ENCODE measurements at places on chromosomes 11 and 22. TPM values are rescaled to one million over a fixed set of nuclear protein-coding genes. Genes with fewer than 3 reads are reported as not detected.

GRCh38 chr11:59267736-59268475, 55.2 kb upstream of the MPEG1 start:
- DNase-seq = no peak

DNA sequence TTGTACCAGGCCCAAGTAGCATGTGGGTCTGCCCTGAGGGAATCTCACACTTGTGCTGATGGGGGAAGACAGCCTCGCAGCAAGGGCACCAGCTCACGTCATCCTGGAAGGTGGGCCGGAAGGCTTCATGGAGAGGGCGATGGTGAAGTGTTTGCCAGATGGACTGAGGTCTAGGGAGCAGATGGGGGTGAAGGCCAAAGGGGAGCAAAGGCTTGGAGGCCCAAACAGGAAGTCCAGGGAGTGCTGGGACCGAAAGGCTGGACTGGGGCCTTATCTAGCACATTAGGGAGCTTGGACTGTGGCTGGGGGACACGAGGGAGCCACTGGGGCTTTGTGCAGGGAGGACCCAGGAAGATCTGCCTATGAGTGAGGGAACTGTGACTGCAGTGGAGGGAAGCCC, 1.2 kb upstream of the TNFRSF13C start:
- DNase-seq = no peak

DNA sequence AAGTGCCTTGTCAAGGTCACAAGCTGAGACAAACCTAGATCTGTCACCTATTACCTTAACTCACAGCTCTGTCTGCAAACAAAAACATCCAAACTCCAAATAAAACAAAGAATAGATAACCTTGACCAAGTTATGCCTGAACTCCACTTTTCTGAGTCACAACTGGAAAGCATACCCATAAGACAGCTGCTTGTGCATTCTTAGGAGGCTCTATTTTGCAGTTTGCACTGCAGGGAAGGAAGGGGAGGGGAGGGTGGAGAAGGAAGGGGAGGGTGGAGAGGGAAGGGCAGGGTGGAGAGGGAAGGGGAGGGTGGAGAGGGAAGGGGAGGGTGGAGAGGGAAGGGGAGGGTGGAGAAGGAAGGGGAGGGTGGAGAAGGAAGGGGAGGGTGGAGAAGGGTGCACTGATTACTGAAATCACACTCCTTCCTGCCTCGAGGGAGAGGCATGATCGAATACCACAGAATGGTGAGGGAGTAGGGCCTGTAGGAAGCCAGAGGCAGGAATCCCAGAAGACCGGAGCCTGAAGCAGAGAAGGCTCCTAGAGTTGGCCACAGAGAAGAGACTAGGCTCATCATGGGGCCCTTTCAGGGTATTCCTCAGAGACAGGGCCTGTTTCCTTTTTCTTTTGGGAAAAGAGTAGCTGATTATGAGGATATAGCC, 5.7 kb upstream of the OR52K2 start:
- DNase-seq = no peak

OR9G4 gene
- not detected for total RNA-seq

DNA sequence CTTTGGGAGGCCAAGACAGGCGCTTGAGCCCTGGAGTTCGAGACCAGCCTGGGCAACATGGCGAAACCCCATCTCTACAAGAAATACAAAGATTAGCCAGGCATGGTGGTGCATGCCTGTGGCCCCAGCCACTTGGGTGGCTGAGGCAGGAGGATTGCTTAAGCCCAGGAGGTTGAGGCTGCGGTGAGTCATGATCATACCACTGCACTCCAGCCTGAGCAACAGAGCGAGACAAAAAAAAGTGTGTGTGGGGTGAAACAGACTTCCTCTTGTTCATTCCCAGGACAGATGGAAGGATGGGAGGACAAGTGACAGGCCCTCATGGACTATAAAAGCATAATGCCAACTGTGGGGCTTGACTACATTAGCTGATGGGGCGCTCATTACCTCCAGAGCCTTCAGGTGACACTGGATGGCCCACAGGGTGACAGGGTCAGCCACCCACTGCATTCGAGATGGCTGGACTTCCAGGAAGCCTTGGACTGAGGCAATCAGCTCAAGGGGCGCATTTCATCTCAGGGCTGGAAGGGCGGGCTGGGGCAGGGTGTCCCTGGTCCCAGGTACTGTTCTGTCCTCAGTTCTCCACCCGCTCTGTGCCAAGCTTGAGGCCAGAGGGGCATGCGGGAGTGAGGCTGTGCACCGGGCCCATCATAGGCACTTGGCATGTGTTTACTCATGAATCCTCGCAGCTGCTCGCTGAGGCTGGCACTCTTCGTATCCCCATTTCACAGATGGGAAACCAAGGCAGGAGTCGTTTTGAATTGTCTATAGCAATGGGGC, 12.5 kb downstream of the NPTXR start:
- peak; percentile 87 for DNase-seq

DNA sequence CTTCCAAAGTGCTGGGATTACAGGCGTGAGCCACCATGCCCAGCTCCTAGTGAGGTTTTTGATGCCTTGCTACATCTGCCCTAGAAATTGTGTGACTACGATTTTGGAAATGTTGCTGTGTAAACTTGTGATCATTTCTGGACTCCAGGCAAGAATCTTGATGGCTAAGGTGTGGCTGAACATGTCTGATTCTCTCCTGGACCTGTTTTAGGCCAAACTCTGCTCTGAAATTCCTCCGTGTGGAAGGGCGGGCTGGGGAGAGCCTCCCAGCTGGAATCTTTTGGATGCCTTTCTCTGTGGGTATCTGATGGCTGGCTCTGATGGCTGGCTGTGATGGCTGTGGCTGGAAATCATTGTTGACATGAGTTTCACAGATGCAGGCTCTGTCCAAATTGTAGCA, 8.2 kb downstream of the PNPLA3 start:
- no peak for DNase-seq

- no peak for DNase-seq
Observed at GRCh38 chr11:133801356-133801755, 44.0 kb downstream of the SPATA19 start.

- peak; percentile 30 for DNase-seq
Observed at GRCh38 chr11:1830322-1831223, 4.2 kb upstream of the SYT8 start.

GRCh38 chr22:20111045-20111688, 4.7 kb upstream of the RANBP1 start:
- DNase-seq = peak; percentile 55

- DNase-seq = no peak
Observed at GRCh38 chr11:79219186-79220045, 221.4 kb downstream of the TENM4 start.

ST3GAL4 gene
- total RNA-seq = 30.4 TPM

DNA sequence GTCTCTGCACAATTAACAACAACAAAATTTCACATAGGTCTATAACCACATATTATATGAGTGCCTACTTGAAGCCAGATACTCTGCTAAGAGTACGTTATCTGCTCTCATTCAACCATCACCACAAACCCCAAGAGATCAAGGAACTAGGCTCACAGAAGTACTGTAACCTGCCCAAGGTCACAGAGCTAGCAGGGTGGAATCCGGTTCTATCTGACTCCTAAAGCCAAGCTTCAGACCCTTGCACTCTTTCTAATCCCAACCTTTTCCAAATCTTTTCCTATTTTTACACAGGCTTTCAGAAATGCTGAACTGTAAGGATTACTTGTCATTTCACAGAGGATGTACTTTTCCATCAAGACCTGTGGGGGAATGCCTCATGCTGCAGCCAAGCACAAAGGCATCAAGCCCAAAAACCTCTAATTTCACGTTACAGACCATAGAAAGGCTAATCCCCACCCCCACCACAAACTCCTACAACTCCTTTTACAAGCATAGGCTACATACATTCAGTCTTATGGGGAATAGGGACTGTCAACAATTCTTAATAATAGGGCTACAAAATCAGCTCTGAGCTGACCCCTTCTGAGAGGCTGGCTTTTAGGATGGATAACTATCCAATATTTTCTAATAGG, 927 bp downstream of the PRCP start:
- DNase-seq = no peak

GRCh38 chr11:86696004-86696403, 23.6 kb upstream of the ME3 start:
- peak; percentile 77 for DNase-seq

DNA sequence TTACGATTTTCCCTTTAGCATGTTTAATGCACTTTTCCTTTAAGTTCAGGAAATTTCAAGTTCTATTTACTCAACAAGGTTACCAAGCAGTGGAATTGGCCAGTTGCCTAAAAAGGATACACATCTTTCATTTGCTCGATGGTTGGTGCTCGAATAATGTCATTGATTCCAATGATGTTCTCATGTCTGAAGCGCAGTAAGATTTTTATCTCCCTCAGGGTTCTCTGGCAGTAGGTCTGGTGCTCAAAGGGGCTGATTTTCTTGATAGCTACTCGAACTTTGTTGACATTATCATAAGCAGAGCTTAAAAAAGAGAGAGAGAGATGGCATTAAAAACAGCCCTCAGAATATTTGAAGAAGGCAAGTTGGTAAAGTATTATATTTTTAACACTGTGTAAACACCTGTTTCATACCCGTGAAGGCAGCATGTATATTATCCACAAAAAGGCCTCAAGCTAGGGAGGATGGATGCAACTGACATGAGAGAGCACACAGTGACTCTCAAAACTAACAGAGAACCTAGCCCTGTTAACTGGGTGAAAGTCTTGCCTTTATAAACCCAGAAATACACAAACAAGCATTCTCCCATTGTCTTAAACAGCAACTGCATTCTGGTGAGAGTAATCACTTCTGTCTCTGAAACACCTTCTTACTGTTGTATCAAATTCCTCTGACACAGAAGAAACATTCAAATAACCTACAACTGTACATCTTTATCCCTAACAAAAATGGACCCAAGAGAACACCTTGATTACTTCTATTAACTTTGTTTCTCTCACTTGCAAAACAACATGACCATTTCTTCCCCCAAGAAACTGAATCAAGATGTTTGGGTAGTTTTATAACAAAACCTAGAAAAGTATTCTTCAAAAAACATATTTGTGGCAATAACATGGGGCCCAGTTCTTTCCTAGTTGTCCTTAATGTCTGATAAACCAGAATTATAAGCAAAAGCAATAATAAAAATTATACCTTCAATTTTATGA, 59.6 kb downstream of the MAPK1 start:
- DNase-seq = no peak

DMC1 gene
- 0.06 TPM for total RNA-seq

- no peak for DNase-seq
Observed at GRCh38 chr11:61969838-61970662, 2.6 kb upstream of the FTH1 start.

- no peak for DNase-seq
Observed at GRCh38 chr22:49087198-49087597, 740.5 kb downstream of the BRD1 start.

C22orf39 gene
- total RNA-seq = 22.3 TPM

CEND1 gene
- total RNA-seq = 1.2 TPM

LSP1 gene
- 6.5 TPM for total RNA-seq

TH gene
- not detected for total RNA-seq

AIFM3 gene
- 2.0 TPM for total RNA-seq

DNA sequence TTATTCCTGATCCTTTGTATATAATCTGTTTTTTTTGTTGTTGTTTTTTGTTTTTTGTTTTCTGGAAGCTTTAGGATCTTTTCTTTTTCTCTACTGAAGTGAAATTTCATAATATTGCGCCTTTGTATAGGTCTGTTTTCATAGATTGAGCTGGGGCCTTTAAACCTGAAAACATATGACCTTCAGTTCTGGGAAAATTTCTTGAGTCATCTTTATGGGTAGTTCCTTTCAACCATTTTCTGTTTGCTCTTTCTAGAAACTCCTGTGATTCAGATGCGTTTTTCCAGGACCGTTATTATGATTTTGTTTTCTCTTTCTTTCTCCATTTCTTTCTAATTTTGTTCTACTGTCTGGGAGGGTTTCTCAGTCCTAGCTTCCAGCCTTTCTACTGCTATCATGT, 43.7 kb downstream of the BSX start:
- no peak for DNase-seq

PELI3 gene
- total RNA-seq = 2.1 TPM

DNA sequence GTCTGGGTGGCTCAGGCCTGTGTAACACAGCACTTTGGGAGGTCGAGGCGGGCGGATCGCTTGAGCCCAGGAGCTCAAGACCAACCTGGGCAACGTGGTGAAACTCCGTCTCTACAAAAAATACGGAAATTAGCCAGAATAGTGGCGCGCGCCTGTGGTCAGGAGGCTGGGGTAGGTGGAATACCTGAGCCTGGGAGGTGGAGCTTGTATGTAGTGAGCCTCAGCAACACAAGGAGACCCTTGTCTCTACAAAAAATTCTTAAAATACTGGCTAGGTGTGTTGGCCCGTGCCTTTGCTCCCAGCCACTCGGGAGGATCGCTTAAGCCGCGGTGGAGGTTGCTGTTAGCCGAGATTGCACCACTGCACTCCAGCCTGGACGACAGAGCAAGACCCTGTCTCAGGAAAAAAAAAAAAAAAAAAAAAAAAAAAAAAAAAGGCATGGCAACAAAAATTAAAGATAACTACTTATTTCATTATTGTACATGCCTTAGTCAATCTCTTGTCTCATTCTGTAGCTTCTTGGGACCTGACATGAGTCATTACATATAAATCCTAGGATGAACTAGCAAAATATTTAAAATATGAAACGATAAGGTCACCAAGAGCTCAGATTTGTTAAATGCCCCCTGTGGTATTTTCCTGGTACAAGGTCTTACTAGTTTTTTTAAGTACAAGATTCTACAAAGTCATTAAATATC, 1.1 kb downstream of the TAF1D start:
- peak; percentile 19 for DNase-seq

DNA sequence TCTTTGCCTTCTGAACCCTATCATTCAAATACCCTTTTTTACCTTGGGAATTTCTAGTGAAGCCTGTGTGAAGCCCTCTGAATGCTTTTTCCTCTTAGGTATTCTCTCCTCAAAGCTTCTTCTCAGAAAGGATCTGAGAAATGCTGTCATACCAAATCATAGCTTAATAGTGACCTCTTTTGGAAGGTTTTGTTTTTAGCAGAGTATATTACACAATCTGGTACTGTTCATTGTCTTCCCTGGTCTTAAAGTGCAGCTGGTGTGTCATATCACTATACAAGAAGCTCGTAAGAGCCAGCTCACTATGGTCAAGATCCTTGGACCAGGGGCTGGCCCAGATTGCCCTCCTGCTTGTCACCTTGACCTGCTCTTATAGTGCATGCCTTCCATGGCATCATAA, 204.4 kb upstream of the ANO5 start:
- DNase-seq = no peak

DNA sequence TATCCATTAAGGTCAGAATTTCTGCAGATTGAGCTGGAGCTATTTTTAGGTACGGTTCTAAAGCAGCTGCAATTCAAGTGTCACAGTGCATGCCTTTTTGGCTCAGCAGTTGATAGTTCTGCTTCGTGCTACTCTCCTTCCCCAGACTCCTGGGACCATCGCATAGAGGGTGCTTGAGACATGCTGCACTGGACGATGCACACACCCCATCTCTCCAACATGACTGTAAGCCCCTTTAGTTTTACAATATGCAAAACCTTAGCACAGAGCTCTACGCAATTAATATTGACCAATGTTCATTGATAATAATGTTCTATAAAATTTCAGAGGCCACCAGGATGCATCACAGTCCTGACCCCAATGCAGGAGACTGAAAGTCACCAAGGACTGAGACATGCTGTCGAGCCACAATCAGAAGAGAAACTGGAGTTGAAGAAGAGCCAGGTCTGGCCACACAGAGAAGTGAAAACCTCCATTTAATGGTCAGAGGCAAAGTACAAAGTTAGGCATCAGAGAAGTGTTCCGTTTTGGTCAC, 120.9 kb upstream of the ZC3H12C start:
- no peak for DNase-seq

Measured in Daoy (cell line).